CD8-positive, alpha-beta T cell (primary cell): ENCODE measurements at places on chromosomes 11 and 22.
A peak's percentile ranks its signal among the peaks of the same experiment; 100 is the strongest.

DNA sequence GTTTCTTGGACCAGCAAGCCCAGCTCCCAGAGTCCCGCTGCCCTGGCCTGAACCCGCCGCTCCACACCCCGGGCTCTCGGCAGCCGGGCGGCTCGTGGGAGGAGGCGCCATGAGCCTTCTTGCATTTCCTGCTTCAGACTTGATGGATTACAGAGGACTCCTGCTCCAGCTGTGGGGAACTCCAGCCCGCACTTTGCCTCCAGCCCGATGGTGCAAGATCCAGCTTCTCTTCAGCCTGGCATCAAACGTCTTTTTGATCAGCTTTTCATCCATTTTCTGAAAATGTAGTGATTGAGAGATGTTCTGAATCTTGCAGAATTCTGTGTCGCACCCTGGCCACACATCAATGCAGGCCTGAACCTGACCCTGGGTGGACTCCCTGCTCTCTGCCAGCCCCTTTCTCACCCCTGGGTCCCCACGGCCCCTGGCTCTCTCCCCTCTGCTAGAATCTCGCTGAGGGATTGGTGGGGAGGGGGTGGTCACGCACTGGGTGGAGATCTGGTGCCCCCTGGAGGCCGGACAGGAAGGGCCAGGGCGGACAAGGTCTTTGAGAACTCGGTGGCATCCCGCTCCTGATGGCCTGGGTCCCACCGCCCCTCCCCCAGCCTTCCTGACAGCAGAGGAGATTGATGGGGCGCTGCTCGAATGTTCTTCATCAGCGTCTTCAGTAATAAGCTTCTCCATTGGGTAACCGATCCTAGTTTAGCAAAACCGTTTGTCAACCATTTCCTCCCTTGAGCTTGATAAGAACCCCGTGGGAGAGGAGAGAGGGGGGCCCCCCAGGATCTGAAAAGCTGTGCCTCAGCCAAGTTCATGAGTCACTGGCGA lies 12.1 kb upstream of the NFAM1 start:
- peak; percentile 73 for DNase-seq

GRCh38 chr11:31243706-31244105 lies 125.8 kb downstream of the DCDC1 start:
- DNase-seq = no peak

- no peak for DNase-seq
Observed at GRCh38 chr11:27525824-27526516, 19.4 kb upstream of the LIN7C start.

GRCh38 chr11:73072935-73073481 lies 69.1 kb downstream of the FCHSD2 start:
- DNase-seq = peak; percentile 29

GRCh38 chr11:133570376-133570775 lies 38.1 kb upstream of the OPCML start:
- no peak for DNase-seq

GRCh38 chr11:114157476-114158050 lies 98.1 kb downstream of the ZBTB16 start:
- no peak for DNase-seq

DNA sequence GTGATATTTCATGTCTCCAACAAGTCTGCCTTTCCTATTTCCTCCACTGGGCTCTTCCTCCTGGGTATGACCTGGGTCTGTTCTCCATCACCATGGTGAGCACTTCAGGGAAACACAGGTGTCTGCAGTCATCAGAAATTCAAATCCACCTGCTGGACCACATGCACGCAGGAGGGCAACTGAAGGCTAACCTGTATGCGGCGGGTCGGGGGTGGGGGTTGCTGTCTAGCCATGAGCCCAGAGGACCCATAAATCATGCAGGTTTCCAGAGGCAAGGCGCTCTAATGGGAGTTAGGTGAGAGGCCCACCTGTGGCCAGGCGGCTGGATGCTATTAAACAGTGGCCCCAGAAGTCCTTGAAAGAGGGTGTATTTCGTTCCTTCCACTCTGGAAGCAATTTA lies 11.1 kb upstream of the PAMR1 start:
- no peak for DNase-seq

- DNase-seq = peak; percentile 13
Observed at GRCh38 chr11:12109591-12110196, 696 bp upstream of the MICAL2 start.

- no peak for DNase-seq
Observed at GRCh38 chr22:25760294-25760693, 18.3 kb downstream of the MYO18B start.

GRCh38 chr11:2343502-2343901 lies 33.6 kb upstream of the CD81 start:
- no peak for DNase-seq

DNA sequence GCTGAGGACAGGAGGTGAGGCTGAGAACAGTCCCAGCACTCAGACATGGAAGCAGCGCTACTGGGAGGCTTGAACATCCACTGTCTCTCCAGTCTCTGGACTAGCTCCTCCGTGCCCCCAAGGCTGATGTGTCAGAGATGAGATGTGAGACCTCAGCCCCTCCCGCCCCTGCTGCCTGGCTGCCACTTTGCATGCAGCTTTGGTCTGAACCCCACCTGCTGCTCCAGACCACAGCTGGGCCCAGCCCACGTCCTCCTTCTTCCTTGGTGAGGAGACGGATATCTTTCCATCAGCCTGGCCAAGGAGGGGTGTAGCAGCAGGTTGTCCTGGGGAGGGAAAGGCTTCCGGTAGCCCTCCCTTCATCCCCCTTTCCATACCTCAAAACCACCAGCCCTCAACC lies 148.0 kb upstream of the B3GAT1 start:
- no peak for DNase-seq

DNA sequence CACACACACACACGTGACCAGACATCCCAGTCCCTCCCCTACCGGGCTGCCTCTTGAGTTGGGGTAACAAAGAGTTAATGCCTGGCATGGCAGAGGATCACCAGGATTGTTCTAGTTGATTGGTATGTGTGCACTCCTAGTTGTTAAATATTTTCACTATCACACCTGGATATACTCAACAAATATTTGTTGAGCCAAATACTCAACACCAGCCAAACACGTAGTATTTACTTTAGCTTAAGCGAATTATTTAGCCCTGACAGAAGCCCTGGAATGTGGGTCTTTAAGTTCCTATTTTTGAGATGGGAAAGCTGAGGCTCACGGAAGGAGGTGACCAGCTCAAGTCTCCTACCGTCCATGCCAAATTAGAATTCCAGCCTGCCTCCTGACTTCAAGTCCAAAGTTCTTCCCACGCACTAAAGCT lies 10.5 kb downstream of the CD3E start:
- no peak for DNase-seq

DNA sequence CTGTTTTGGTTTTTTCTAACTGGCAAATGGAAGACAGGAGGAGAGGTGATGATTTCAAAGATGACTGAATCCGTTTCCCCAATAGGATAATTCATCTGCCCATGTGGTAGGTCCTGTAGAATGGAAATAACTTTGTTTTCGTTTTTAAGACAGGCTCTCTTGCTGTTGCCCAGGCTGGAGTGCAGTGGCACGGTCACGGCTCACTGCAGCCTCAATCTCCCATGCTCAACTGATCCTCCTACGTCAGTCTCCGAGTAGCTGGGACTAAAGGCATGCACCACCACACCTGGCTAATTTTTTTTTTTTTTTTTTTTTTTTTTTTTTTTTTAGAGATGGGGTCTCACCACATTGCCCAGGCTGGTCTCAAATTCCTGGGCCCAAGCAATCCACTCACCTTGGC lies 77.4 kb upstream of the BIRC3 start:
- no peak for DNase-seq

DNA sequence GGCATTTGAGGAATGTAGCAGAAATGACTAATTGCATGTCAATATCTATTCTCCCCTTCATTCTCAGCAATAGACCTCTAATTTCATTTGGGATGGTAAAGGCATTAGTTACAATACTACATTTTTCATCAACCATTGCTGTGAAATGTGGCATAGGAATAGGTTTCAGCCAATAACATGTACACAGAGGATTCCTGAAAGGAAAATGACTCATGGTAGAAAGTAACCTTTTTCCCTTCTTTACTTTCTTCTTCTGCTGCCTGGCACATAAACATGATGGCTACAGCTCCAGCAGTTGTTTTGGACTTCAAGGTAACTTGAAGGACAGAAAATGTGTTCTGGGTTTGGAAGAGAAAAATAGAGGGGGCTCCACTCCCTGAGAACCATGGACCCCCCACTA lies 231.8 kb upstream of the CTSC start:
- no peak for DNase-seq

- DNase-seq = no peak
Observed at GRCh38 chr11:94171693-94172440, 43.2 kb downstream of the PANX1 start.

GRCh38 chr11:107665018-107665417 lies 46.8 kb downstream of the SLN start:
- DNase-seq = no peak

GRCh38 chr11:19811380-19811779 lies 98.7 kb downstream of the NAV2 start:
- no peak for DNase-seq

DNA sequence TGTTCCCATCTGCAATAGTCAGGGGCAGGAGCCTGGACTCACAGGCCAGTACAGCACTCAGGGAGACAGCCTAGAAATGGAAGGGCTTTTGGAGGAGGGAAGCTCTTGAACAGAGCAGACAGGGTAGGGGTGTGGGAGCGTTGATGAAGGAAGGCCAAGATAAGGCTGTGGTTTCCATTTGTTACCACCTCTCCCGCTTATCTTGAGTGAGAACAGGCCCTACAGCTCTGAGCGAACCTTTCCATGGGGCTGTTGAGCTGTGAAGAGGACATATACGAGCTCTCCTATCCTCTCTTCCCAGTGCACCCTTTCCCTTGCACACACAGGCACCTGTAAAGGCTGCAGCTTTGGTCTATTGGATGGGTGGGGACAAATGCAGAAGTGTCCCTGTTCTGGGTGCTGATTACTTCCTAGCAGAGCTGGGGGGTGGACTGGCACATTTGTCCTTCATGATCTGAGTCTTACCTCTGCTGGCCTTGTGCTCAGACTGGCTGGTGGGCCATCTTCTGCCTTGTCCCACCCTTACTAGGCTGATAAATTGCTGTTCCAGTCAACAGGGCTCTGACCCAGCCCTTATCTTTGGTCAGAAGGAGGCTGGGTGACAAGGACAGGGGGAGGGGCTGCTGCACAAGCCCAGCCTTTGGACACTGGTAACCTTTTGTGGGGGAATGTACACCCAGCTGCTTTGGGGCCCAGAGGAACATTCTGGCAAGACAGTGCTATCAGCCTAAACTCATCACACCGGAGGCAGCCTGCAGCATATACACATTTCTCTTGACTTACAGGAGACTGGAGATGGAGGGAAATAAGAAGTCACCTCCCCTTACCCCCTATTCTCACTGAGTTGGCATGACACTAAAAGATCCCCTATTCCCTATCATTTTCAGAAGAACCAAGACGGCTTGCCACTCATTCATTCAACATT lies 80.1 kb upstream of the NNMT start:
- no peak for DNase-seq

- no peak for DNase-seq
Observed at GRCh38 chr11:19499999-19500398, 212.6 kb upstream of the NAV2 start.

DNA sequence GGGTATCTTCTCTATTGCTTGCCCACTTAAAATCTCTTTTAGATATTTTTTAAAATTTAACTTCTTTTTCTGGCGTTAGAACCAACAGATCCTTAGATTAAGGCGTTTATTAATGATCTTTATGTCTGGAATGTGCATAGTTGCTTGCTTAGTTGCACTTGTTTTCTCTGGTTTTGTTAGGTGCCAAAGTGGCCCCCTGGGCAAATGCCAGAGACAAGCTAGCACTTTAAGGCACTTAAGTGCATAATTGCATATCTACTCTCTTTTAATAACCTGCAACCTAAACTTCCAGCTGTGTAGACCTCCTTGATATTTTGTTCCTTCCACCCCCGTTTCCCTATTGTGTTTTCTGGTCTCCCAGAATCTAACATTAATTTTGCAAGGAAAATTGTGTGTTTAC lies 3.3 kb downstream of the RBM4 start:
- no peak for DNase-seq

- DNase-seq = peak; percentile 67
Observed at GRCh38 chr11:46369458-46370152, 11.9 kb upstream of the MDK start.

GRCh38 chr11:128151338-128151737 lies 436.0 kb downstream of the ETS1 start:
- DNase-seq = no peak

DNA sequence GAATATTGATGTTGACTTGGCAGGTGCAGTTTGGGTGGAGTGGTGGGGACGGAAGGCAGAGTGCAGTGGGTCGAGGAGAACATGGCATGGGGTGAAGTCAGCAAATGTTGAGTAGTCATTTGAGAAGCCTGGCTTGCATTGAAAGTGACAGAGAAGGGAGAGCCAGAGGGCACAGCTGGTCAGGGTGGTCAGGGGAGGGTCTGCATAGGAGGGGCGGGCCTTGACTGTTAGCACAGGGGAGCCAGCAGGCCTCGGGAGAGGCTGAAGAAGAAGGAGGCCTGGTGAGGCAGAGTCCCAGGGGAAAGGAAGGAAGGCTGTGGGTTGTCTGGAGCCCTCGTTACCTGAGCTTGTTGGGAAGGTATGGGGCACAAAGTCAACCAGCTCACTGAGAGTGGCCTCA lies 230.8 kb upstream of the TBCEL start:
- DNase-seq = no peak

- DNase-seq = no peak
Observed at GRCh38 chr22:36355362-36355761, 32.4 kb downstream of the MYH9 start.

DNA sequence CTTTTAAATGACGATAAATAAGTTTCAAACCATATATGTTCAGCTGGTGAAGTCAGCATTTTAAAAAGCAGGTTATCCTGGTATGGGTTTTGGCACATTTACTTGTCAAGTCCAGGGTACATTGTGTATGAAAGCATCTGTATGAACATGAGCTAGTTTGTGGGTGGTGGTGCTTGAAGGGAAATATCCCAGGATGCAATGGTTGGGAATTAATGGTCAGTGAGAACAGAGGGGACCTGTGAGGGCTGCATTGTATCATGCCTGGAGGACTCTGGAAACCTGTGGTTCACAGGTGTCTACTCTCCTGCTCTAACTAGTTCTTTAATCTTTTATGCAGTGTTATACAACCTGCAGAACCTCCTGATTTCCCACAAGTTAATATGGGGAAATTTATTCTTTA lies 5.8 kb downstream of the DEPDC7 start:
- no peak for DNase-seq

DNA sequence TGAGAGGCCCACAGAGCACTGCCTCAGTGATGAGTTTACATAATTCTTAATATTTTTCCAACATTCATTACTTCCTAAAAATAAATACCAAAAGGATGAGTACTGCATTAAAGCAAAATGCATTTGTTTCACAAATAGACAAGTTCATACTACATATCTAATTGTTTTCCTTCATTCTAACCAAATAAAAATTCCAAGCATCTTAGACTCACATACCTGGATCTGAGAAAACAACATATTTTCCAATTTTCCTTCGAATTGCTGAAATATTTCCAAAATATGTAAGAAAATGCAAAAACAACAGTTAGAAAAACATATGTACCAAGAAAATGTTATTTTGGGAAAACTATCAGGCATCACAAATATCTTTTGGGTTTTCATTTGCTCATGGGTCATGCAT lies 127.9 kb upstream of the CEP126 start:
- no peak for DNase-seq
